ENCODE measurements at places on chromosomes 2 and 18.

GRCh38 chr2:238412067-238412767 lies 14.5 kb upstream of the ASB1 start:
- ATAC-seq: no peak

DNA sequence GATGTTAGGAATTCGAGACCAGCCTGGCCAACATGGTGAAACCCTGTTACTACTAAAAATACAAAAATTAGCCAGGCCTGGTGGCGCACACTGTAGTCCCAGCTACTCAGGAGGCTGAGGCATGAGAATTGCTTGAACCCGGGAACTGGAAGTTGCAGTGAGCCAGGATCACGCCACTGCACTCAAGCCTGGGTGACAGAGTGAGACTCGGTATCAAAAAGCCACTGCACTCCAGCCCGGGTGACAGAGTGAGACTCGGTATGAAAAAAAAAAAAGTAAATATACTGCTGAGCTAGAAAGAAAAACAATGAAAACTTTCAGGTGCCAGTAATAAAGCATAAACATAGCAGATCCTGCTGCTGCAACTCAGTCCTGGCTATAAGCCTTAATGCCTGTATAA lies 73.5 kb downstream of the STRN start:
- no peak for ATAC-seq

DNA sequence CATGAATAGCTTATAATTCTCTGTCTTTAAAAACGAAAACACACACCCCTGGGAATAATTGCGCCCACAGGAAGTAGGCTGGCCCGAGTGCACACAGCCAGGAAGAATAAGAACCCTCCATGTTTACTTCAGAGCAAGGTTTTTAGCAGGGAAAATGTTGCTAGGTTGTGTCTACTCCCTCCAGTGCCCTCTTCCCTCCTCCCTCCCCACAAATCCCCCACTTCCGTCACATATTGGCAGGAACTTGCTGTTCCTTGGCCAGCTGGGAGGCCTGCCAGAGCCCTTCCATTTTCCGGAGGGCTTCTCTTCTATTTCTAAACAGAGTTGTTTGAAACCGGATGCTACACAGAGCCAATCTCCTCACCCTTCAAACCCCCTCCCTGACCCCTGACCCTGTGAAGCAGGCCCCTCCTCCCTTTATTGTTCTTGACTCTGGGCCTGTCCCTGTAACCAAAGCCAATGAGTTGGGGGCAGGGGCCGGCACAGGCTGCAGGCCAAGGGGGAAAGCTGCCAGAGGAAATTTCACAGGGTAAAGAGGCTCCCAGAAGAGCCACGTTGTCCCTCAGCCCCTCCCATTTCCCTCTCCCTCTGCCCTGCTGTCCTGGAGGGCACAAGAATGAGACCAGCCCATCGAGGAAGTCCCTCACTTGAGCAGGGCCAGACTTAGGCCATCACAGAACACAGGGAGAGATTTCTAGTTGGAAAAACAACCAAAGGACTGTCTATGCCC lies 49.8 kb upstream of the LGALSL start:
- no peak for ATAC-seq

DNA sequence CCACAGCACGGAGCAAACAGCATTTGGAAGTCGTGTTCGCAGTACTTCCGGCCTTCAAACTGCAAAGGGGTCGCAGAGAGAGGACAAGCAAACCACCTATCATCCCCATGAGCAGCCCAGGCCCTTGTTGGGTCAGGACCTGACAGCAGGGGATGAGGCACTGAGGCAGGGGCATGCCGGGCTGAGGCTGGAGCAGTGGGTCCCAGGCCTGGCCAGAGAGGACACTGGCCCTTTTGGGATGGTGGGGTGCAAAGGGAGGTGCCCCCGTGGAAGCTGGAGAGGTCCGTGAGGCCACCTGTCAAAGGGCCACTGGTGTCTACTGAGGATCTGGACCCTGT lies 8.9 kb downstream of the GPR17 start:
- ATAC-seq: no peak

DNA sequence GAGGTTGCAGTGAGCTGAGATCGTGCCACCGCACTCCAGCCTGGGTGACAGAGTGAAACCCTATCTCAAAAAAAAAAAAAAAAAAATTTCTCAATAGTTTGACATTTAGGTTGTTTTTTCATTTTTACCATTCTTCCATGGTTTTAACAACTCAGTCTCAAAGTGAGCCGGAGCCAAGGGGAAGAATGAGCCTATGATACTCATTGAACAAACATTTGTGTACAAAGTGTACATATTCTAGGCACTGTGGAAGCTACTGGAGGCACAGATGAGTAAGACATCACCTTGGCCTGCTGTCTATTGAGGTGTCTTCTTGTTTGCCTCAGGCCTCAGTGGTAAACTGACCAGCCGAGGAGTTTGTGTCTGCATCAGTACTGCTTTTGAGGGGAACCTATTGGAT lies 21.9 kb downstream of the CENPO start:
- ATAC-seq: no peak

DNA sequence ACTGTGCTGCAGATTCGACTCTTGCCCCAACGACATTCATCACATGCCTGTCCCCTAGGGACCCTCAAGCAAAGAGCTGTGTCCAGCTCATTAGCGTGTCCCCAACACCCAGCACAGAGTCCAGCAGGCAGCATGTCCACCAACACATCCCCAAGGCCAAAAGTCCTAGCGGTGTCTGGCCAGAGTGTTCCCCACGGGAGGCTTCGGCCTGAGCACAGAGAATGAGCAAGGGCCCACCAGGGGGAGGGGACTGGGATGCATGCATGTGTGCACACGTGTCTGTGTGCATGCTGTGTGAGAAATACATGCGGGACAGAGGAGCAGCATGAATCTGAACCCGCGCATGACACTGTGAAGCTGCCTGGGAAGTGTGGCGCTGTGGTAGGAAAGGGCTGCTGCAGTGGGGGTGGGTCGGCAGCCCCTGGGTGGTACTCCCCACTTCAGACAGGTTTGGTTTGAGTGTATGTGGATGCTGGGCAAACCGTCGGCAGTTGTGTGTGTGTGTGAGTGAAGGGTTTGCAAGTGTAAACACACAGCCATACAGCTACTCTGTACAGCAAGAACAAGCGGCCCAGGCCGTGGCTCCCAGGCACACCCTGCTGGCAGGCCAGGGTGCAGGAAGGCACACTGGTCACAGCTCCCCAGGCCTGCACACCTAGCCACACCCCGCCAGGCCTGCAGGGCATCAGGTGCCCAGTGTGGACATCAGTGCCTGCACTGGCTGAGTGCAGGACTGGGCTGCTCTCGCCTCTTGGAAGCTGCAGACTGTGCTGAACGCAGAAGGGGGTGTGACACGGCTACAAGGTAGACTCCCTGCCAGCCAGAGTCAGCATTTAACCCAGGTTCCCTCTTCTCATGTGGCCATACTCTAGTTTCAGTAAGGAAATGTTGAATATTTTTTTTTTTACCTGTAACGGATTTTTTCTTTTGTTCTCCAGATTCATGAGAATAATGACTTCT lies 19.5 kb upstream of the HES6 start:
- ATAC-seq: no peak

GRCh38 chr2:133986081-133986837 lies 267.6 kb upstream of the MGAT5 start:
- ATAC-seq: no peak

DNA sequence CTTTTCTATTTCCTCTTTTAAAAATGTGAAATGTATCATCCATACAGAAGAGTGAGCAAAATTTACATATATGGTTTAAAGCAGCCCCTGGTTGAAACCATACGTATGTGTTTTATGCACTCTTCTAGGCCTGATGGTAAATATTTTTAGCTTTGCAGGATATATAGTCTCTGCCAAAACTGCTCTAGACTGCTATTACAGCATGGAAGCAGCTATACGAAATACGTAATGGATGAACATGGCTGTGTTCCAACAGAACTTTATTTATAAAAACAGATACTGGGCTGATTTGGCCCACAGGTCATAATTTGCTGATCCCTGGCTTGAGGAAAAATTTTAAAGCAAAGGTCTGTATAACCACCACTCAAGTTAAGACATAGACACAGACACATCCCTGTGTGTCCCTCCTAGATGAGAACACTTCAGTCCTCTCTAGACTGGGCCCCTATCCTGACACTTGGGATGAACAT lies 42.5 kb upstream of the ATP8B1 start:
- ATAC-seq: no peak

GRCh38 chr18:78770139-78770822 lies 209.3 kb upstream of the SALL3 start:
- ATAC-seq: no peak

DNA sequence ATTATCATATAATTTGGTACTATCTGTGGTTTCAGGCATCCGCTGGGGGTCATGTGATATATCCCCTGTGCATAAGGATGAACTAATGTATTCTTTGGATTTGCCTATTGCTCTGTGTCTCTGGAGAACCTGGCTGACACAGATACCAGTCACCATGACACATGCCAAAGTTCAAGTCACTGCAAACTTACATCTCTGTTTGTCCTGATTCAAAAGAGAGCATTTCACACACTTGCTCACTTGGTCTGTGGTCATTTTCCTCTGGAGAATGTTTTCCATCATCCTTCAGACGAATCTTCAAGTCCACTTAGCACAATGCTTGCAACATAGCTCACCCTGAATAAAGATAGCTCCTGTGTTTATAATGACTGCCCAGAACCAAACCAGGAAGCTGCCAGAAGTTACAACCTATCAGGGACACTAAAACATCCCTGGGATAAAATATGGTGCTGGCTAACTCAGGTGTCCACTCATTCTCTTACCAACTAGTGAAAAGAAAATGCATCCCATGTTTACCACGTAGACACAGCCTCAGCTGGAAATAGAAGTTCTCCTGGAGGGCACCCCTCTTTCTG lies 18.1 kb downstream of the SULT1C3 start:
- no peak for ATAC-seq

GRCh38 chr18:73201940-73202339 lies 334.2 kb upstream of the NETO1 start:
- no peak for ATAC-seq

GRCh38 chr18:70365361-70365760 lies 76.5 kb downstream of the SOCS6 start:
- ATAC-seq: no peak

DNA sequence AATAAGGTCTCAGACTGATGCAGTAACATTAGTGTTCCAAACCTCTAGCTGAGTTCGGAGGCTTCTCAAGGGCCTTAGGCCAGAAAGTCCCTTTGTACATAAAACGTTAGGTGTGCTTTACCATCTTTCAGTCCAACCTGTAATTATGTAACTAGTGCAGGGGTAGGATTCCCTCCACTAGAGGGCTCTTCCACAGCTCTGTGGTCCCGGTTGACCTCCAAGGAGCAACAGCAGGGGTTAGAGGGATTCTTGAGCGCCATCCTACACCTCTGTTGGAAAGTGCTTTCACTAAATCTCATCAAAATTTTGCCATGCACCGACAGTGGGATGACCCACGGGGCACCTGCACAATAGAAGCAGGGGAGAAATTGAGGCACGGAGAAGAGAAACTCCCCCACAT lies 155.8 kb upstream of the LRP1B start:
- no peak for ATAC-seq

DNA sequence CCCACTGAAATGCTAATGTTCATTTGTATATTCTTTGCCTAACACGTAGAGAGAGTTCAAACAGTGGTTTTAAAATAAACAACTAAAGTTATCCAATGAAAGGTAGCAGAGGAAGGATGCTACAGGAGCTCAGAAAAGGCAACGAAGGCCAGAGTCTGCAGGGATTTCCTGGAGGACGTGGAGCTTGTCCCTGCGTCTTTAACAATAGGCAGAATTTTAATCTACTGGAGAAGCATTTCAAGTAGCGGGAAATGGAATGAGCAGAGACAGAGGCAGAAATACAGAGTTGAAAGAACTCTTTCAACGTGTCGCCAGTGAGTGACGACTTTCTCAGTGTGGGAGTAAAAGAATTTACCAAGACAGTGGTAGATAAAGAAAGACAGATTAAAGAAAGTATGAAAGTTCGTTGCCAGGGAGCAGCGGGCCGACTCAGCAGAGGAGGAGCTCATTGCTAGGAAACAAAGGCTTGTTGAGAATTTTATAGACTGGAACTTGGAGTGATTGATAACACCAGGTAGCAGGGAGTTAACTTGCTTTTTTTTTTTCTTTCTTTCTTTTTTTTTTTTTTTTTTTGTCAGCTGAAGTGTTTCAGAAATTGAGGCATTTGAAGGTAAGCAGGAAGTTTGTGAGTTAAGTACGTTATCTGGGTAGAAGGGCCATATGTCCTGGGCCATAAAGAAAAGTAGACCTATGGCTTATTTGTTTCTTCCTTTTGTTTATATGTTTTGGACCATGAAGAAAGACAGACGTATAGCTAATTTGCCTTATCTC lies 625 bp upstream of the NBAS start:
- ATAC-seq: peak; percentile 44

DNA sequence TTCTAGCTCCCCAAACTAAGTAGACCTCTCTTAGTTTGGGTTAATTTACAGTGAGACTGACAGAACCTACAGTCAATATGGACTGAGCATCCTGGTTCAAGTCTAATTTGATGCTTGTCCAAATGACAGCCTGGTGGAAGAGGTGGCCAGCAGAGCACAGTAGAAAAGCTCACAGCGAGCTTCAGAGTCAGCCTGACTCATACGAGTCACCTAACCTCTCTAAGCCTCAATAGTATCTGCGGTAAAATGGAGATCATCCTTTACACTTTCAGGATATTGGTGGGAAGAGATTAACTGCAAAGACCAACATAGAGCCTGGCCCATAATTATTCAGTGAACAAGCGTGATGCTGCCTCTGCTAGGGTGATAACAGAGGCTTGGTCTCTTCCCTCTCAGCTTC lies 54.5 kb downstream of the DOCK10 start:
- ATAC-seq: peak; percentile 65

DNA sequence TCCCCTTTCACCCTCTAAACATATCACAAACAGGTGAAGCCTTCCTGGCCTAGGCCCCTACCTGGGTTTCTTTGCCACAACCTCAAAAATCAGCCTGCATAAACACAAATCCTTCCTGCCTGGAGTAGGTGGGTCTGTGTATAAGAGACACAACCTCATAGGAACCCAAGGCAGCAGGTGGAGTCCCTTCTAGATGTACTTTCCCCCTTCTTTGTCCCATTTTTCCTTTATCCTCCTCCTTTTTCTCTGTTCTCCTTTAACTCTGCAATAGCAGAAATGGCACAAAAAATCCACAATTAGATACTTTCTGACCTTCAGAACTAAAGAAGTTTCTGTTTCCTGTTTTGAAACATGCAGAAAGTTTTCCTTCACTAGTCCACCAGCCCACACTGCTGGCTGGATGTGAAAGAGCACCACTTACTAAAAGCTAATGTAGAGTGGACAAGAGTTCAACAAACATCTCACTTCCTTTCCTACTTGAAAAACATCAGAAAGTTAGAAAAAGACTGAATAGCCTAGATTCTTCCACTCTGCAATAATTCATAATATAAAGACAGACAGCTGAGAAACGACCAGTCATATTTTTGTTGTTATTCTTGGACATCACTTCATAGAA lies 11.2 kb downstream of the SLC40A1 start:
- no peak for ATAC-seq

- ATAC-seq: no peak
Observed at GRCh38 chr2:203030545-203030944, 15.9 kb downstream of the NBEAL1 start.
